ENCODE measurements at places on chromosomes 1 and 21.

DNA sequence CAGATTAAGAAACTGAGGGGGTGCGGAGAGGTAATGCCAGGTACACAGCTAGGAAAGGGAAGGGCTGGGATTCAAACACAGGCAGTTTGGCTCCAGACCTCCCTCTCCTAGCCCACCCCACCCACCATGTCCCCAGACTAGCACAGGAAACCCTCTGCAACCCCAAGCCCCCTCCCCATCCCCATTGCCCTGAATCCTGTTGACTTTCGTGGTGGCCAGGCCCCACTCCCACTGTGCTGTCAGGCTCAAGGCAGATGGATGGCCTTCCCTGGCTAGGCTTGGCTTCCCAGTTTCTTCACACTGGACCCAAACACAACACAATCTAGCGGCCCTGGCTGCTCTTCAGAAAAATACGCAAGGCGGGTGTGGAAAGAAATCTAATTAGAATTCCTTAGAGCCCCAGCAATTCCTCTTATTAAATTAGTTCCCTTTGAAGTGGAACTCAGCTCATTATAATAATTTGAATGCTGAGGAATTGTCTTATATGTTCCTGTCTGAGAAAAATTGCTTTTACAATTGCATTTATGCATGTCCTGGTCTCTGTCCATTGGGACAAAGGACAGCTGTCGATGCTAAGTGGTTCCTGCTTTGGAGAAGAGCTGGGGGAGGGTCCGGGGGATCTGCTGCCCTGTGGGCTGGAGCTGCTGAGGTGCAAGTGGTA, 97.4 kb downstream of the SYF2 start:
- no peak for DNase-seq

- no peak for DNase-seq
Measured at GRCh38 chr1:64553285-64553684, 83.4 kb downstream of the CACHD1 start.

DNA sequence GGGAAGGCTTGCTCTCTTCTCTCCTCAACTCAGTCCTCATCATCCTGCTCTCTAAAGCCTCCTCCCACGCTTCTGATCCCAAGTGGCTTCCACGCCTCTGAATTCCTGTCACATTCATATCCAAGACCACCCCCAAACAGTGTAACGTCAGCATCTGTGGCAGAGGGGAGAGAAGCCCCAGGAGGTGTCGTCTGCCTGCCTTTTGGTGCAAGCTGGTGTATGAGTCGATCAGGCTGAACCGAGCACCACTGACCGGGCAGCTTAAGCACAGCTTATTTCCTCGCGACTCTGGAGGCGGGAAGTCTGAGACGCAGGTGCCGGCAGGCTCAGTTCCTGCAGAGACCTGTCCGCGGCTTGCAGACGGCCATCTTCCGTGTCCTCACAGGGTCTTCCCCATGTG, 123.8 kb upstream of the RAB4A start:
- no peak for DNase-seq

DNA sequence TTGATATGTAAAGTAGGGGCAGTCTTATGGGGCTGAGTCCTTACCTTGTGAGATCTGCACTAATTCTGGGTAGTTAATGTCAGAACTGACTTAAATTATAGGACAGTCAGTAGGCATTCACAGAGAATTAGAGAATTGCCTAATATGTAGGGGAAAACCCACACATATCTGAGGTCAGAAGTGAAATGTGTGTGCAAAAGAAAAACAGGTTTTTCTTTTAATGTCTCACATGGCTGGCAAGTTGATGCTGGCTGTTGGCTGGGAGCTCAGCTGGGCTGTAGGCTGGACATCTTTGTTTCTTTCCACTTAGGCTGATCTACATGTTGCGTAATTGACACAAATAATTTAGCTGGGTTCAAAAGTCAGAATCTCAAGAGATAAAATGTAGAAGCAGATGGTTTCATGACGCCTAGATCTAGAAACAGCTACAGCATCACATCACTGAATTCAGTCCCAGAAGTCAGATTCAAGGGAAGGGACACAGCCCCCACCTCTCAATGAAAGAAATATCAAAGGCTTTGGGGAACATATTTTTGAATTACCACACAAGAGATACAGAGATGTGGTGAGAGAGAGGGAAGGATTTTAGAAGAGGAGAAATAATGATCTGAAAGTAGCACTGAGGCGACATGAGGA, 98.9 kb downstream of the TNFSF18 start:
- no peak for DNase-seq

- no peak for DNase-seq
Measured at GRCh38 chr1:77975386-77975785, 3.5 kb downstream of the FUBP1 start.

- no peak for DNase-seq
Measured at GRCh38 chr1:7267493-7267892, 482.2 kb downstream of the CAMTA1 start.
